ENCODE measurements at places on chromosomes 7 and 10. TPM values are rescaled to one million over a fixed set of nuclear protein-coding genes. Genes with fewer than 3 reads are reported as not detected.

The OR9A2 gene
- polyA plus RNA-seq: not detected

The STAG3 gene
- polyA plus RNA-seq: 2.1 TPM

The PRKRIP1 gene
- 13.9 TPM for polyA plus RNA-seq

The HABP2 gene
- not detected for polyA plus RNA-seq

The CLEC5A gene
- polyA plus RNA-seq: not detected

The DDIT4 gene
- polyA plus RNA-seq: 0.98 TPM

The MUC12 gene
- not detected for polyA plus RNA-seq

The CFAP69 gene
- 6.6 TPM for polyA plus RNA-seq

The ANXA8L1 gene
- polyA plus RNA-seq: not detected

The SPDYE8 gene
- polyA plus RNA-seq: not detected

The PPP2R2D gene
- 12.7 TPM for polyA plus RNA-seq

The BLOC1S2 gene
- polyA plus RNA-seq: 130 TPM
